ENCODE measurements at places on chromosomes 11 and 22.

- no peak for DNase-seq
Observed at GRCh38 chr11:118202599-118203422, 22.0 kb downstream of the JAML start.

DNA sequence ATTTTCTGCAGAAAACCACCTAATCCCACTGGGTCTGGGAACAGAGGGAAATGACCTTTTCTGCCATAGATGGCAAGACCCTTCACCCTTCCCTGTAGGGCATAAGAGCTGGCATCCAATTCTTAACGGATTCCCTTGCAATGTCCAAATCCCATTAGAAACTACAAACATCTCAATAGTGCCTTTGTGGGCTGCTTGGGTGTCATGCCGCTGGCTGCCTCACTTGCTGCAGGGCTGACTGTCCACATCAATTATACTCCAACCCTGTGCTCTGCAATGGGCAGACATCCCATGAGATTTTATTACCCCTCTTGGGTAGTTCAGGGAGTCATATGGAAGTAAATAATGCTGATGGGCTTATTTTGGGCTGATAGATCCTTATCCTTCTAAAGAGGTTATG is 7.3 kb downstream of the GRAP2 start:
- no peak for DNase-seq

- DNase-seq, result no peak
Observed at GRCh38 chr22:26768952-26769351, 111.6 kb downstream of the MIAT start.

GRCh38 chr11:41121600-41121999 is 337.9 kb downstream of the LRRC4C start:
- DNase-seq, result no peak

DNA sequence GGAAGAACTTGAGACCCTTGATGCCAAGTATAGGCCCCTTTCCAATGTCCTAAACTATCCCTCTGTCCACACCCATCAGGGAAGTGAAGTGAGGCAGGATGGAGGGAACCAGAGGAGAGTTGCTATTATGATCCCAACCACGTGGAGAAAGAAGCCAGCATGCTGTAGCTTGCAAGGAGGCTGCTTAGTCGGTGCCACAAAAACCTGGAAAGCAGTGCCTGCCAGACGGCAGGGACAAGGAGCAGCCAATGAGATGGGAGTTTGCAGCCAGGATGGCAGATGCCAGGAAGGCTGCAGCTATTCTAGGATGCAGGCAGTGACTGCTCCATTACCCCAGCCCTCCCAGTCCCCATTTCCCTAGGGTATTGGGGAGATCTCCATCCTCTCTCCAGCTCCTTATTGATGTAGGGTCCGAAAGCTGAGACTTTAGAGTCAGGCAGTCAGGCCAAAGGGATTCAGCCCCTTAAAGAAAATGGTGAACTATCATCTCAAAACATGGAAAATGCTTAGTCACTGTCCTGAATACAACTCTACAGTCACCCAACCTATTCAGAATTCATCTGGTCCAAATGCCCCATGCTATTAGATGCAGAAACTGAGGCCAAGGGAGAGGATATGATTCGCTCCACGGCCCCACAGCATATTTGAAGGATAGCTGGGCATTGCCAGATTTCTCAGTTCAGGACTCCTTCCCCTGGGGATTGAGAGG is 18.4 kb upstream of the LRRC55 start:
- no peak for DNase-seq

GRCh38 chr11:35622070-35622469 is 3.8 kb downstream of the FJX1 start:
- DNase-seq, result no peak

DNA sequence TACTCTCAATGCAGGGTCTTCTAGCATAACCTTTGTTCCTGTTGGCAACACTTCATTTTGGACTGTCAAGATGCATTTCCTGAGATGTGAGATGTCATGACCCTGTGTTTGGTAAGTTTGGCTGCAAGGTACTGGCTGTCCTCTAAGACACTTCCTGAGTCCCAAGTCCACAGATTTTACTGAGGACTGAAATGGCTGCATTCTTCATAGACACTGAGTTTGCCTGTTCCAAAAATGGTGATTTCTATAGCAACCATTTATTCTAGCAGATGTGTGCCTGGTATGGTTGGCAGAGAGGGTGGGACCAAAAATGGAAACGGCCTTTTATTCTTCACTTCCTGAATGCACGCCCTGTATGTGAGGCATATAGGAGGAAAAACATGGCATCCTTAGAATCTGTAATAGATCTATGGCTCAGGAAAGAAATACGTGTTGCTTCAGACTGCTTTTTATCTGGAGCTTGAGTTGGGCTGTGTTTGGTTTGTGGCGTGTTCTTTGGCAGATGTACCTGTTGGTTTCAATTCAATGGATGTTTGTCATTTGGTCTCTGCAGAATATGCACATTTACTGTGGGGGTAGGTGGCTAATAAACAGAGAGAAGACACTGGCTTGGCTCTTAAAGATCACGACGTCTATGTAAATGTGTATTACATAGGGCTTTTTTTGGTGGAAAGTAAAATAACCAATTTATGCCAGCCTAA is 62.4 kb downstream of the ZBTB16 start:
- no peak for DNase-seq

GRCh38 chr11:125842321-125842948 is 9.3 kb downstream of the PATE4 start:
- DNase-seq, result no peak

DNA sequence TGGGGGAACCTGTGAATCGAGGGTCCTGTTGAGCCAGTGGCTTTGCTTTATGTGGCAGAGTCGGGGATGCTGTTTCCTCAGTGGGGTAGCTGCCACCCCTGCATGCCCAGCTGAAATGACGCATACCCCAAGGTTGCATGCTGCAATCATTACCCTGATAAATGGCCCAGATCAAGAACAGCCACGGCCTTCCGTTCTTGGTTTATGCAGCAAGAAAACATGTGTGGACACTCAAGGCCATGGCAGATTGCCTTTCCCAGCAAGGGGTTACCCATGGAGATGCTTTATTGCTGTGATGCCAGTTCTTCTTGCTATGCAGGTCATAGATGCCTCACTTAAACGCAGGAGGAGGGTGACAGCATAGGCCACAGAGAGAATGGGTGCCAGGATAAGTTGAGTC is 14.3 kb upstream of the SREBF2 start:
- no peak for DNase-seq

- DNase-seq, result no peak
Observed at GRCh38 chr11:23866641-23867040, 630.2 kb upstream of the LUZP2 start.

DNA sequence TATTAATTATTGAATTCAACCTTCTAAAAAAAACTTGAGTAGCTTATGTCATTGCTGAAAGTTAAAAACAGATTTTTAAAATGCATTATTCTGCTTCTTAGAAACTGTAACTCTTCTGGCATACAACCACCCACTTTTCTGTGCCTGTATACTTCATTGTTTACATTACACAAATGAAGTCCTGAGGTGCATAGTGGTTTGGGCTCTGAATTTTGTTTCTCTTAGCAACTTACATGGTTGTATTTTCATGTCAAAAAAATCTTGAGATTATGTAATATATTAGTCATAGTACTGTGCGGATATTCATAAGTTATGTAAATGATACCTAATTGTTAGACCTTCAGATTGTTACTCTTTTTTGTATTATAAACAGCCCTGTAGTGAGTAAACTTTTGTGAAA is 12.2 kb downstream of the SC5D start:
- no peak for DNase-seq

- no peak for DNase-seq
Observed at GRCh38 chr22:35589071-35589755, 27.9 kb downstream of the MB start.

- DNase-seq, result no peak
Observed at GRCh38 chr22:28254396-28254795, 335.3 kb upstream of the PITPNB start.

GRCh38 chr11:121625777-121626506 is 173.2 kb upstream of the SORL1-AS1 start:
- DNase-seq, result no peak

DNA sequence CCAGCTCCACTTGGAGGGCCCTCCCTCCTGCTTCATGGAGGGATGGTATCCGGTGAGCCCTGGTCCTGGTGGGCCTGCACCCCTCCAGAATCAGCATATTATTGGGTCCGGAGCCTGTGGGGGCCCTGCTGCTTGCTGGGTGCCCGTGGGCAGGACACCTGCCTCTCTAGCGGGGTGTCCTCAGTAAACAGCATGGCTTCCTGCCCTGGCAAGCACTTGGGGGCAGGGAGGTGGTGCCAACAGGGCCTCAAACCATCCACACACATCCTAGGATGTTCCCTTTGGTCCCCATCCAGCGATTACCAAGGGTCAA is 108.3 kb downstream of the CTTN start:
- no peak for DNase-seq

GRCh38 chr22:22180738-22181285 is 63.8 kb upstream of the VPREB1 start:
- DNase-seq, result no peak

DNA sequence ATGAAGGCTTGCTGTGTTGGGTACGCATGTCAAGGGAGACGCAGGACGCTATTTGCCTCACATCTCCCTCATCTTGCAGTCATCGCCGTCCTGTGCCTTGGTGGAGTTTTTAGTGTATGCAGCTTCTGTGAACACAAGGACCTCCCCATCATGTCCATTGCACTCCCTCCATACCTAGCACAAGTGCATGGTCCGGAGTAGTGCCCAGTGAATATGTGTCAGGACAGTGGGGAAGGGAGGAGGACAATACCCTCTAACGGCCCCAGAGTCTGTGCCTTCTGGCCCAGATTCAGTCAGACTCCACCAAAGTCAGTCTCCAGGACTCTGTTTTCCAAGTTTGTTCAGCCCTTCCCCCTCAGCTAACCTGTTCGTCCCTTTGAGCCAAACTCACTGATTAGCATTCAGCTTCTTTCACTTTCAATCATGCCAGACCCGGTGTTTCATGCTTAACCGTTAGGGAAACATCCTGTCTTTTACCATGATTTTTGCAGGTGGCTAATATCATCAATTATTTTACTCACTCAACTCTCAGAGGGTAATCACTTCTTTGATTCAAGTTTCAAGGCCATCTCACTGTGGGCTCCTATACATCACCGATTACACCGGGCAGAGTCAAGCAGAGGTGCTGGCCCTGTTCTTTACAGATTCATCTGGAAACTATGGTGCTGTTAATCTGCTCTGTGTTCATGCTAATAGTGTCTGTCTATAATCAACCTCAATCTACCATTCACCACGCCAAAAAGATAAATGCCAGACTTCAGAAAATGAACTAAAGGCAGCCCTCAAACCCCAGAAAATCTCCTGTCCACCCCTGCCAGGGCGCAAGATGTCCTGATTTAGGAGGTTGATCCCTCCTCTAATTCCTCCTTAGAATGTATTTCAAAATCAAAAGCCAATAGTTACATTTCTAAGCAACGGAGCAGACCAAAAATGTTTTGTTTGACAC is 156.5 kb downstream of the RRAS2 start:
- DNase-seq, result no peak

DNA sequence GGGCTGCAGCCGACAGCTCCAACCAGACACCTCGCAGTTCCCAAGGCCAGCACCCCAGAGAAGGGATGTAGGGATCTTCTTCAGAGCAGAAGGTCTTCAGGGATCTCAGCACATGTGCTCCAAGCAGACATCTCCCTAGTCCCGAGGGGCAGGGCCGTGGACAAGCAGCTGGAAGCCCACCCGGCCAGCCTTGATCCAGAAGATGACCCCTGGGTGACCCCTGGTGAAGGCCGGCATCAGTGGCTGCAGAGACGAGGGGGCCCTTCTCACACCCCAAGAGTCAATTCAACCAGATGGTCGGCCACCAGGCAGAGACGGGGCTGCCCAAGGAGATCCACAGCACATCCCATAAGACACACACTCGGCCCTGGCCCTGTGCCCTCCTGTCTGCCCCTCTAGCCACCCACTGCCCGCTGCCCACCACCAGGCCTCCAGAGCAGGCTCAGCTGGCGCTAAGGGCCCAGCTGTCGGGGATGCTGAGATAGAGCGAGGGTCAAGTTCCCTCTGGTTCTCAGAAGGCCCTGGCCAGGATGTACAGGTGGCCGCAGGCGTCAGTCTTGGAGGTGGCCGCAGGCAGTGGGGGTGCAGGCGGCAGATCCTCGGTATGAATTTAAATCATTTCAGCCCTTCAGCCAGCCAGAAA is 168.3 kb downstream of the BRD1 start:
- DNase-seq, result no peak

- no peak for DNase-seq
Observed at GRCh38 chr11:78428266-78428636, 10.6 kb upstream of the GAB2 start.

- no peak for DNase-seq
Observed at GRCh38 chr11:74168838-74169237, 2.0 kb downstream of the C2CD3 start.

DNA sequence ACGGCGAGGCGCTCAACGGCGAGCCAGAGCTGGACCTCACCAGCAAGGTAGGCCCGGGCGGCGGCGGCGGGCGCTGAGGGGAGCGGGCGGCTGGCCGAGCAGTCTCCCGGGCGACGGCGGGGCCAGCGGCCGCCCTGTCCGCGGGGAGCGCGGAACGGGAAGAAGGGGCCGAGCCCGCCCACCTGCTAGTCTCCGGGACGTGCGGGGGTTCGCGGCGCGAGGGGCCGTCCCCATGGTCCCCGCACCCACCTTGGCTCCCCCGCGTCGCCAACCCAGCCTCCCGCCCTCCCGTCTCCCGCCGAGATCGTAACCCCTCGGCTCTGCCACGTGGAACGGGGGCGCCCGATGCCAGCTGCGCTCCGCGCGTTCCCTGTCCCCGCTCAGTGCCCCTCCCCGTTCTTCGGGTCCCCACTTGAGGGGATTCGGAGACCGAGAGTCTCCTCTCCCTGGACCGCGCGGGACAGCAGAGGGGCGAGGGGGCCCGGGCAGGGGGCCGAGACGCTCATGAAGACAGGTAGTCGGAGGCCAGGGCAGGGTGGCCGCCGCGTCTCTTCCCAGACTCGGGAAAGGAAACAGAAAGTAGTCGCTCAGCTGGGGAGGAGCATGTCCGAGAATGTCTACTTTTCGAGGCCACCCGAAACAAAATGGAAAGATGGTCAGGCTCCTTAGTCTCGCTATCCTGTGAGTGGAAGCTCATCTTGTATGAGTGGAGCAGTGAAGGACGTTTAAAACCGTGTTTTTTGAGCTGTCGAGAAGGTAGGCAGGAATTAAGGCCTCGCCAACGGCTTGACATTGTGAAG is 557 bp downstream of the GTPBP1 start:
- DNase-seq, result peak; percentile 34

- no peak for DNase-seq
Observed at GRCh38 chr11:134973801-134974200, 561.8 kb upstream of the B3GAT1 start.

- DNase-seq, result no peak
Observed at GRCh38 chr11:75667255-75667830, 1.5 kb downstream of the MAP6 start.
